ENCODE measurements at places on chromosomes 5 and 9. TPM values are rescaled to one million over a fixed set of nuclear protein-coding genes. Genes with fewer than 3 reads are reported as not detected.

DNA sequence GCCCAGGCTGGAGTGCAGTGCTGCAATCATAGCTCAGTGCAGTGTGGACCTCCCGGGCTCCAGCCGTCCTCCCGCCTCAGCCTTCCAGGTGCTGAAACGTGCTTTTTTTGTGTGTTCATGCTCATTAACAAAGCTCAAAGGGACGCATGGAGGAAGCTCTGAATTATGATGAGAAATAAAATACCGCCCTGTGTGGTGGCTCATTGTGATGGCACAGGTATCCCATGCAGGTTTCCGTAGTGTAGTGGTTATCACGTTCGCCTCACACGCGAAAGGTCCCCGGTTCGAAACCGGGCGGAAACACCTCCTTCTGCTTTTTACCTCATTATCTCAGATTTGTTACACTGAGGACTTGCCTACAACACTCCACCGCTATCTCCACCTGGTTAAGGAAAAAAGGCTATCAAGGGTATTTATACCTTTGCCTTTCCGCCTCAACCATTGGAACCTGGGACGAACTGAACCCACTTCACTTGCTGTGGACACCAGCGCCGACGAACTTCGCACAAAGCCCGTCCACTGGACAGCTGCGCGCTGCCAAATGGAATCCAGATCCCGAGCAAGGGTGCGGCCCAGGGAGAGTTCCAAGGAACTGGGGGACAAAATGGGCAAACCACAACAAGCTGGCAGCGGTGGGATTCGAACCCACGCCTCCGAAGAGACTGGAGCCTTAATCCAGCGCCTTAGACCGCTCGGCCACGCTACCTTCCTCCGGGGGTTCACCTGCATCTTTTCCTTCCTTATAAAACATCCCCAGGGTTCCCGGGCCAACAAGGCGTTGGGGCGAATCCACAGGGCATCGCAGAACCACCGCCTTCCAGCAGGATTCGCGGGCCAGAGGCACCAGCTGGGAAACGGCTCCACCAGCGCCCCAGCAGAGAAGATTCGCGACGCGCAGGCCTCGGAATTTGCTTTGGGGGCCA, 26.3 kb downstream of the OR2V2 start:
- DNase-seq, result no peak

DNA sequence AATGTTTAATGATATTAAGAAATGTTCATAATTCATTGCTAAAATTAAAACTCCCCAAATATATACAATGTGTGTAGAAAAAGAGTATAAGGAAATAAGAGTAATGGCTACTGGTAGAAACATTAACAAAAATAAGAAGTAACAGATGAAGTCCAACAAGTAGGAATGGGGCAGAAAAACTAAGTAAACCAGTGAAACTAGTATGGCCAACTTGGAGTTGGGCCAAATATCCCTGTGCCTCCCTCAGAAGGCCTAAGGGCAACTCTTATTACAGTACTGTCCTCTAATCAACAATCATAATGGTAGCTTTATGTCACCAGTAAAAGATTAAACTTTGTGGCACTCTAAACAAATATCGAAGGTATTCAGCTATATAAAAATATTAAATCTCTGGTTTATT, 93.5 kb downstream of the SSBP2 start:
- DNase-seq, result no peak

DNA sequence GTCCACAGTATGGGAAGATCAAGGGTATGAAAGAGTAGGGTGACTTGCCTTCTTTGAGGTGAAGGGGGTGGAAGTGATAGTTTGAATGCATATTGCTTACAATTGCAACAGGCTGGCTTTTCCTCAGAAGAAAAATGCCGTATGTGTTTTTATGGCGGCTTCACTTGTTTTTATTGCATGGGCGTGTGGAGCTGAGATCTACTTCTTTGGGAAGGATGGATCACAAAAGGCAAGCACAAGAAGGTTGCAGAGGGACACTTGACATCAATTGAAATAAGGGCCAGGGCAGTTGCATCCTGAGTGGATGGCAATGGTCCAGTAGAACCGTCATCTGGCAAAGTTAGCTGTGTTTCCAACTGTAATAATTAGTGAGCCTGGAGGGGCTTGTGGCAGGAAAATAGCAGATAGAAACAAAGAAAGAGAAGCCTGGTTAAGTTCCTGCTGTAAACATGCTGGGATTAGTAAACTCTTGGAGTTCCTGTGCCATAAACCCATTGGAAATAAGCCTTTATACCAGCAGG, 138.4 kb downstream of the NTRK2 start:
- DNase-seq, result no peak

The CETN3 gene
- total RNA-seq, result 7.7 TPM

DNA sequence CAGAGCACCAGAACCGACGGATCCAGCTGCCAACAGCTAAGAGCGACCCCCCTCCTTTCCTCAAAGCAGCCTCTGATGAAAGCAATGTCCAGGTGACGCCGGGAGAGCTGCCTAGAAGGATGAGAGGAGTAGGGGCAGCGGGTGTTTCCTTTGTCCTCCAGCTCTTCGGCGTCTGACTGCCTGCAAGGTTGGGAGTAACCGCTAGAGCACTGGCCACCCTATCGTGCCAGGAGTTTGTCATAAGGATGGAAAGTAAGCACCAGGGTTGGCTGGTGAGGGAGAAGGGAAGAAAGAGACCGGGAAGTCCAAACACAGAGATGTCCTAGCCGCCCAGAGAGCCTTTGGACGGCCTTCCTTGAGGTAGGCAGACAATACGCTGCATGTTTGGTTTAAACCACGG, 10.8 kb downstream of the MRPL36 start:
- no peak for DNase-seq

The PTGDS gene
- total RNA-seq, result 46.7 TPM

The FAM221B gene
- 0.15 TPM for total RNA-seq

The ASPN gene
- 3.9 TPM for total RNA-seq

GRCh38 chr5:111636736-111637135, 120.3 kb downstream of the NREP start:
- DNase-seq, result no peak

DNA sequence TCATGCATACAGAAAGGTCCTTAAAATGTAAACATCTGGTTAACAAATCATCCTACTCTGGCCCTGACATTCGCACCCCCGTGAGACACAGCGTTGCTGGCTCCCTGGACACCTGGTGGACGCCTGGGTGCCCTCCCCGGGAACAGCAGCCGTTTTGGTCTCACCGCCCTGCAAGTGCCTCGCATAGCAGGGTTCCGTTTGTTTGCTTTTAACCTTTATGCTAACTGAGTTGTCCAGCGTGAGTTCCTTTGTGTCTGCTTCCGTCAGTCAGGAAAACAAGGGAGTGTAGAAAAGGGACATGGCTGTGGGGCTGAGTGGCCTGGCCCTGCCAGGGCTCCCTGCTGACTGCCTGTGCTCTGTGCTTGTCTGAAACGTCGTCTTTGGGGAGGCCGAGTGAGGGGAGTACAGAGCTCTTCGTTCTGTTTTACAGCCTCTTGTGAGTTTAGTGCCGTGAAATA, 91.8 kb upstream of the CACNA1B start:
- no peak for DNase-seq

GRCh38 chr5:169652057-169652456, 15.0 kb downstream of the DOCK2 start:
- no peak for DNase-seq

DNA sequence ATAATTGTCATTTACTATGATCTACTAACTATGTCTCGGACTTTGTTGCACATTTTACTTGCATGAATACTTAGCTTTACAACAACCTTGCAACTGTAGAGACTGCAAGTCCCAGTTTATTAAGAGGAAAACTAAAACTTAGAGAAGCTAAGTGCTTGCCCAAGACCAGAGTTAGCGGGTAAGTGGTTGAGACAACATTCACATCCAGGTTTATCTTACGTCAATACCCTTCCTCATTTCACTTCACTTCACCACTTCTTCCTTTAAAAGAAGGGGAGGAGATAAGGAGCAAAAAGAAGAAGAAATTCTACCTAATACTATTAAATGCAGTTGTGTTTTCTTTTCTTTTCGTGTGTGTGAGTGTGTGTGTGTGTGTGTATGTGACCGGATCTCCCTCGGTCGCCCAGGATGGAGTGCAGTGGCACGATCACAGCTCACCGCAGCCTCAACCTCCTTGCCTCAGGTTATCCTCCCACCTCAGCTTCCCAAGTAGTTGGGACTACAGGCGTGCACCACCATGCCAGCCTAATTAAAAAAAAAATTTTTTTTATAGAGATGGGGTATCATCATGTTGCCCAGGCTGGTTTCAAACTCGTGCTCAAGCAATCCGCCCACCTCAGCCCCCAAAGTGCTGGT, 37.4 kb downstream of the MEGF9 start:
- DNase-seq, result no peak

DNA sequence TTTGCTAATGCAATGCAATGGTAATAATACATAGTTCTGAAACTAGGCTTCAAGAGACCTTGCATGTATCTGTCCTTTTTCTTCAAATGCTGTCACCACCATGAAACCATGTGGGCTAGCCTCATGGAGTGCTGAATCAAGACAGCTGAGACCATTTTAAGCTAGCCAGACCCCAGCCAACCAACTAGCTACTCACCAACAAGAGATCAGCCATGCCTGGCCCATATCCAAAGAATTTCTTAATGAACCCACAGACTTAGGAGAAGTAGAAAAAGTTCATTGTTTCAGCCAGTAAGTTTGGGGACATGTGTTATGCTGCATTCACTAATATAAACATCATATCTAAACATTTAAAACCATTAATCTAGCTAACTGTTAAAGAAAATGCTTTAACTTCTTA, 139.8 kb upstream of the EDIL3 start:
- DNase-seq, result no peak

Measured in breast epithelium (tissue), 4 donors.